ENCODE measurements at places on chromosomes 16 and 17. TPM values are rescaled to one million over a fixed set of nuclear protein-coding genes. Genes with fewer than 3 reads are reported as not detected.
A peak's percentile ranks its signal among the peaks of the same experiment; 100 is the strongest.

- H3K4me3 ChIP-seq, result no peak overlapping the region
- H3K27ac ChIP-seq, result no peak overlapping the region
- no peaks in the 10 kb centered on the region for H3K27me3 ChIP-seq
- no peaks in the 10 kb centered on the region for H3K36me3 ChIP-seq
Measured at GRCh38 chr17:57957120-57957850, 2.1 kb upstream of the CUEDC1 start.

DNA sequence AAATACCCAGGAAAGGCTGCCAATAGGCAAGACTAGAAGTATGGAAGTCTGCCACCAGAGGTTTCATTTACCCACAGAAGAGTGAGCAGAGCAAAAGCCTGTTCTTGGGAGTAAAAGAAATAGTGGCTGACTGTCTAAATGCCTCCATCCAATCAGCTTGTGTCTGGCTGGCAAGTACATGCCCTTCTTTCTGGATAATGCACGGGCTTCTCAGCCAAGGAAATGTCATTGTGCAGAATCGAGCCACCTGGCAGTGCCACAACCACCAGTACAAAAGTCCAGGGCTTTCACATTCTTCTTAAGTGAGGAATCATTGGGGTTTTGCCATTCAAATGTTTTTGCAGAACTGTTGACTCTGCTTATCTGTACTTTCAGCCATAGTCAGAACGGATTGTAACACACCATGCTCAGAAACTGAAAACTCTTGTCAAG, 10.1 kb upstream of the ERCC4 start:
- H3K36me3 ChIP-seq, result no peaks in the 10 kb centered on the region
- H3K27ac ChIP-seq, result no peak overlapping the region
- H3K4me1 ChIP-seq, result peaks cover 10% of the 10 kb centered on the region
- H3K27me3 ChIP-seq, result no peaks in the 10 kb centered on the region

FBXW10 gene
- 0.15 TPM for total RNA-seq

DHRS7C gene
- not detected for total RNA-seq

GRCh38 chr16:68833251-68833650, 10.1 kb upstream of the TANGO6 start:
- H3K27ac ChIP-seq, result no peak overlapping the region
- no peaks in the 10 kb centered on the region for H3K4me1 ChIP-seq
- H3K36me3 ChIP-seq, result no peaks in the 10 kb centered on the region
- H3K27me3 ChIP-seq, result no peaks in the 10 kb centered on the region
- no peak for DNase-seq
- H3K4me3 ChIP-seq, result no peak overlapping the region

DNA sequence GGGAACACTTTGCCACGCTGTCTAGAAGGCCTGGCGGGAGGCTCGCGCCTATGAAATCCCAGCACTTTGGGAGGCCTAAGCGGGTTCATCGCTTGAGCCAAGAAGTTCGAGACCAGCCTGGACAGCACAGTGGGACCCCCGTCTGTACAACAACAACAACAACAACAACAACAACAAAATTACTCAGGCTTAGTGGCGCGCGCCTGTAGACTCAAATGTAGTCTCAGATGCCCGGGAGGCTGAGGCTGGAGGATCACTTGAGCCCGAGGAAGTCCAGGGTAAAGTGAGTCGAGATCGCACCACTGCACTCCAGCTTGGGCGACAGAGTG, 297 bp upstream of the SLFN13 start:
- H3K36me3 ChIP-seq, result no peaks in the 10 kb centered on the region
- no peak for DNase-seq
- no peak overlapping the region for H3K27ac ChIP-seq

DNA sequence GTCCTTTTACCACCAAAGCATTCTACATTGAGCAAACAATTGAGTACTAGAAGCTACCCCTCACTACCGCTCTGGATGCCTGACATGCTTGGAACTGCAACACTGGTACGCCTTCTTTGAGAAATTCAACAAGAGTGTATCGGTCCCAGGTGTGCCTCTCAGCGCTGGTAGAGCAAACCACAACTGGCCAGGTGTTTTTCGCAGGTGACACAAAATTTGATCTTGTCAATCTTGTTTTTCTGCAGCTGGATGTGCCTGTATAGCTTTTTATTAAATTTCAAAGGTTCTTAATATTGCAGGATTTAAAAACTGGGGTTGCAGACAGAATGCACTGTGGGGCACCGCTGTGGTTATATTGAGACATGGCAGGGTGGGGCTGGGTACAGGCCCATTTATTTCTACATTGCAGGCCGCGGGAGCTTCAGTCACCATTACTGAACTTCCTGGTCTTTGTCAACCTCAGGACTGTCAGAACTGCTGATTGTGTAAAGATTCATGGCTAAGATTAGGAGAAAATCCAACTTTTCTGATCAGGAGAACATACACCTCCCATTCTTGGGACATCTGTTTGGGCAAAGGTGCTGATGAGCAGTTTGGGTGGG, 4.5 kb upstream of the SNX20 start:
- no peaks in the 10 kb centered on the region for H3K4me1 ChIP-seq
- no peaks in the 10 kb centered on the region for H3K36me3 ChIP-seq
- H3K27ac ChIP-seq, result no peak overlapping the region
- no peaks in the 10 kb centered on the region for H3K27me3 ChIP-seq
- H3K4me3 ChIP-seq, result no peak overlapping the region
- no peak for DNase-seq

CALB2 gene
- total RNA-seq, result not detected

GRCh38 chr17:82582213-82582612, 62.7 kb downstream of the FOXK2 start:
- no peak overlapping the region for H3K4me3 ChIP-seq
- no peak for DNase-seq
- H3K27ac ChIP-seq, result no peak overlapping the region
- H3K4me1 ChIP-seq, result 0 out of 2 replicates have a peak, but pooled peaks cover 3% of the 10 kb centered on the region

GRCh38 chr17:80109713-80110446, 8.5 kb downstream of the GAA start:
- no peaks in the 10 kb centered on the region for H3K36me3 ChIP-seq
- H3K4me3 ChIP-seq, result no peak overlapping the region
- no peaks in the 10 kb centered on the region for H3K27me3 ChIP-seq
- peaks cover 8% of the 10 kb centered on the region for H3K4me1 ChIP-seq
- DNase-seq, result no peak
- H3K27ac ChIP-seq, result no peak overlapping the region

DNA sequence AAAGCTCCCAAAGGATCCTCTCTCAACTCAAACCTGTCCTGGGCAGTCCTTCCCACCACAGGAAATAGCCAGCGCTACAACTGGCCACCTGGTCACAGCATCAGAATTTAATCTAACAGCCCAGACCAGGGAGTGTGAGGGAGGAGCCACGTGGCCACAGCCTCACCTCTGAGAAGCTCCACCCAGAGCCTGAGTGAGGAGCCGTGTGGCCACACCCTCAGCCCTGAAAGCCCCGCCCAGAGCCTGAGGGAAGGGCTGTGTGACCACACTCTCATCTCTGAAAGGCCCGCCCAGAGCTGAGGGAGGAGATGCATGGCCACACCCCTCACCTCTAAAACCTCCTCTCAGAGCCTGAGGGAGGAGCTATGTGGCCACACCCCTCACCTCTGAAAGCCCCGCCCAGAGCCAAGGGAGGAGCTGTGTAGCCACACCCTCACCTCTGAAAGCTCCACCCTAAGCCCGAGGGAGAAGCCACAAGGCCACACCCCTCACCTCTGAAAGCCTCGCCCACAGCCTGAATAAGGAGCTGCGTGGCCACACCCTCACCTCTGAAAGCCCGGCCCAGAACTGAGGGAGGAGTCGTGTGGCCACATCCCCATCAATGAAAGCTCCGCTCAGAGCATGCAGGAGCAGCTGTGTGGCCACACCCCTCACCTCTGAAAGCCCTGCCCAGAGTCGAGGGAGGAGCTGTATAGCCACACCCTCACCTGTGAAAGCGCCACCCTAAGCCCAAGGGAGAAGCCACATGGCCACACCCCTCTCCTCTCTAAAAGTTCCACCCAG, 28.6 kb downstream of the SLC38A8 start:
- H3K27ac ChIP-seq, result no peak overlapping the region
- no peaks in the 10 kb centered on the region for H3K27me3 ChIP-seq
- DNase-seq, result peak; percentile 52
- no peaks in the 10 kb centered on the region for H3K4me1 ChIP-seq
- no peaks in the 10 kb centered on the region for H3K36me3 ChIP-seq
- no peak overlapping the region for H3K4me3 ChIP-seq

GRCh38 chr17:28256370-28256769, 62.6 kb upstream of the TMEM97 start:
- no peak overlapping the region for H3K4me3 ChIP-seq
- DNase-seq, result no peak
- H3K27me3 ChIP-seq, result no peaks in the 10 kb centered on the region
- H3K36me3 ChIP-seq, result no peaks in the 10 kb centered on the region
- no peak overlapping the region for H3K27ac ChIP-seq

DNA sequence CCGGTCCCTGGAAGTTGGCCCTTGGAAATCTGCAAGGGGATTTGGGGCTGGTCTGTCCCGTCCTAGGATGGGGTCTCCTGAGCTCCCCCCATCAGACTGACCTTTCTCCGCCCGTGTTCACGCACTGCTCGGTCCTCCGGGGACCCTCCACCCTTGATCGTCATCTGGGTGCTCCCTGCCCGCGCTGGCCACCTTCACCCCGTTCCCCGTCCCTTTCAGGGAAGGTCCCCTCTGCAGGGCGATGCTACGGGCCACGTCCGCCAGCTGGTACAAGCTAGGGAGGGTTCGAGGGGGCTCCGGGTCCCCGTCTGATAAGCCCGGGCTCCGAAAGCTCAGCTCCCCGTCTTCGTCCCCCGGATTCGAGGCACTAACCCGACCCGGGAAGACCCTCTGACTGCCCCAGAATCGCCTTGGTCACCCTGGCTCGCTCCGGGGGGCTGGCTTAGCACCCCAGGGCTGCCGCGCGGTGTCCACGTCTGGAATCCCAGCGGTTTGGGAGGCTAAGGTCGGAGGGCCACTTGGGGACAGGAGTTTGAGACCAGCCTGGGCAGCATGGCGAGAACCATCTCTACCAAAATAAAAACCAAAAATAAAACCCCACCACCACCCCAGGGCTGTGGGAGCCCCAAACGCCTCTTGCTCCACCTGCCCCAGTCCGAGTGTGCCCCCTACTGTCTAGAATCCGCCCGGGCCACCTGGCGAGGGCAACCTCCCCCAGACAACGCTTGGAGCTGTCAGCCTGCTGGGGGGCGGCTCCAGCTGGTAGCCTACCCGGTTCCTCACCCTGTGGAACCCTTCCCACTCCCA, 1.1 kb upstream of the SLC43A2 start:
- H3K4me3 ChIP-seq, result peak overlapping the region; percentile 65
- H3K27me3 ChIP-seq, result no peaks in the 10 kb centered on the region
- no peaks in the 10 kb centered on the region for H3K36me3 ChIP-seq
- H3K4me1 ChIP-seq, result no peaks in the 10 kb centered on the region

CSH1 gene
- not detected for total RNA-seq

GJD3 gene
- not detected for total RNA-seq

GRCh38 chr16:56841233-56841632, 23.8 kb upstream of the SLC12A3 start:
- peaks cover 78% of the 10 kb centered on the region for H3K36me3 ChIP-seq
- no peak for DNase-seq
- no peaks in the 10 kb centered on the region for H3K4me1 ChIP-seq
- no peak overlapping the region for H3K4me3 ChIP-seq

- peaks cover 14% of the 10 kb centered on the region for H3K4me1 ChIP-seq
- H3K27me3 ChIP-seq, result no peaks in the 10 kb centered on the region
- DNase-seq, result peak; percentile 91
Measured at GRCh38 chr16:72042157-72042660, 12.1 kb upstream of the HP start.

- no peak overlapping the region for H3K27ac ChIP-seq
- no peaks in the 10 kb centered on the region for H3K27me3 ChIP-seq
- peaks cover 24% of the 10 kb centered on the region for H3K4me1 ChIP-seq
- no peak overlapping the region for H3K4me3 ChIP-seq
- no peaks in the 10 kb centered on the region for H3K36me3 ChIP-seq
- DNase-seq, result no peak
Measured at GRCh38 chr17:3887804-3888203, 5.0 kb downstream of the CAMKK1 start.

TPSG1 gene
- total RNA-seq, result not detected

GRCh38 chr16:57603115-57604024, 25.1 kb upstream of the ADGRG1 start:
- H3K27ac ChIP-seq, result no peak overlapping the region
- DNase-seq, result no peak
- no peaks in the 10 kb centered on the region for H3K36me3 ChIP-seq
- no peak overlapping the region for H3K4me3 ChIP-seq
- peaks cover 9% of the 10 kb centered on the region for H3K27me3 ChIP-seq

TBC1D28 gene
- 0.16 TPM for total RNA-seq

- no peak overlapping the region for H3K27ac ChIP-seq
- no peak for DNase-seq
- H3K36me3 ChIP-seq, result no peaks in the 10 kb centered on the region
- peaks cover 15% of the 10 kb centered on the region for H3K4me1 ChIP-seq
- H3K4me3 ChIP-seq, result no peak overlapping the region
- no peaks in the 10 kb centered on the region for H3K27me3 ChIP-seq
Measured at GRCh38 chr17:65783845-65784334, 222.4 kb upstream of the AXIN2 start.

KRT24 gene
- not detected for total RNA-seq

DNA sequence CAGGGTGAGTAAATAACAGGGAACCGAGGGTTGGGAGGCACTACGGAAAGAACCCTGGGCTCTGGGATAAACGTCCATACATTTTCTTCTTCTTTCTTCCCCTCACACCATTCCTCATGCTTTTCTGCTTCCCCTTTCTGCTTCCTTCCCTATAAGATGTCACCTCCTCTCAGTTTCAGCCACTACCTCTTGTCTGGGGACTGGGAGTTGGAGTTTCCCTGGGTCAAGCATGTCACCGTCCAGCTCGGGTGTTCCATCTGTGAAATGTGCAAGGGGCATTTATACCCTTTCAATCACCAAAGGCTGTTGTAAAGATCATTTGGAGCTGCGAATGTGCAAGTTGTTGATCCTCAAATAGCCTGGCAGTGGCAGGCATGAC, 17.5 kb upstream of the CCL22 start:
- no peak overlapping the region for H3K4me3 ChIP-seq
- peaks cover 14% of the 10 kb centered on the region for H3K4me1 ChIP-seq
- H3K36me3 ChIP-seq, result no peaks in the 10 kb centered on the region

CACNG4 gene
- total RNA-seq, result 0.49 TPM

DNA sequence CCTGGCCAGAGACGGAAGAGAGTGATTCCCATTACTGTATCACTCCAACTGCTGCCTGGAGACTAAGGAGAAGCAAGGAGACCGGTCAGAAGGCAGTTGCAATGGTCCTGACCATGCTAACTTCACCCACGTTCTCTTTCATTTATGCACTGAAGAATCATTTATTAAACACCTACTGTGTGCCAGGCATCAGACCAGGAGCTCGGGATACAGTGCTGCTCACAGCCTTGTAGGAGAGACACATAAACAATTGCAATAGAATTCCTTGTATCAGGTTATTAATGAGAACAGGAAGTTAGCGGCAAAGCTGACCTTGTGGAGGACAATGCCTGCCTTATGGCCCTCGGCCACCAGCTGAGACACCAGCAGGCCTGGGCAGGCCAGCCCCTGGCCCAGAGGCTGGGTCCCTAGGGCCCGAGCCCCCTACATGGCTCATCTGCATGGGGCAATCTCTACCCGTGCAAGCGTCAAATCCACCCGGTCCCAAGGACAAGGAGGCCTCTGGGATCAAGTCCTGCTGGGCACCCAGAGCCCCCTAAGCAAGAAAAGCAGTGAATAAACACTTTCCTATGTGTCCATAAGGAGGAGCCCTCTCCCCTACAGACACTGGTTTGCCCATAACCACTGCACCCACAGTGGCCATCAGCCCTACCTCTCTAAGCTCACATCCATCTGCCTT, 8.6 kb upstream of the ENPP7 start:
- no peaks in the 10 kb centered on the region for H3K36me3 ChIP-seq
- H3K4me3 ChIP-seq, result no peak overlapping the region
- no peaks in the 10 kb centered on the region for H3K4me1 ChIP-seq
- H3K27ac ChIP-seq, result no peak overlapping the region
- H3K27me3 ChIP-seq, result peaks cover 17% of the 10 kb centered on the region

- DNase-seq, result no peak
- H3K4me1 ChIP-seq, result peaks cover 10% of the 10 kb centered on the region
- no peaks in the 10 kb centered on the region for H3K27me3 ChIP-seq
- H3K4me3 ChIP-seq, result no peak overlapping the region
Measured at GRCh38 chr17:29885031-29885640, 44.9 kb downstream of the SSH2 start.

DDX52 gene
- 29.6 TPM for total RNA-seq

All from SJCRH30 (cell line).